ENCODE measurements at places on chromosomes 16 and 17.

- no peak for DNase-seq
Measured at GRCh38 chr17:75350706-75351105, 54.8 kb downstream of the GRB2 start.

GRCh38 chr16:19696328-19696727 lies 21.7 kb downstream of the KNOP1 start:
- DNase-seq, result peak; percentile 65

- DNase-seq, result no peak
Measured at GRCh38 chr17:3003296-3004149, 59.9 kb downstream of the OR1D5 start.

GRCh38 chr17:44146375-44147346 lies 4.9 kb downstream of the HROB start:
- no peak for DNase-seq

DNA sequence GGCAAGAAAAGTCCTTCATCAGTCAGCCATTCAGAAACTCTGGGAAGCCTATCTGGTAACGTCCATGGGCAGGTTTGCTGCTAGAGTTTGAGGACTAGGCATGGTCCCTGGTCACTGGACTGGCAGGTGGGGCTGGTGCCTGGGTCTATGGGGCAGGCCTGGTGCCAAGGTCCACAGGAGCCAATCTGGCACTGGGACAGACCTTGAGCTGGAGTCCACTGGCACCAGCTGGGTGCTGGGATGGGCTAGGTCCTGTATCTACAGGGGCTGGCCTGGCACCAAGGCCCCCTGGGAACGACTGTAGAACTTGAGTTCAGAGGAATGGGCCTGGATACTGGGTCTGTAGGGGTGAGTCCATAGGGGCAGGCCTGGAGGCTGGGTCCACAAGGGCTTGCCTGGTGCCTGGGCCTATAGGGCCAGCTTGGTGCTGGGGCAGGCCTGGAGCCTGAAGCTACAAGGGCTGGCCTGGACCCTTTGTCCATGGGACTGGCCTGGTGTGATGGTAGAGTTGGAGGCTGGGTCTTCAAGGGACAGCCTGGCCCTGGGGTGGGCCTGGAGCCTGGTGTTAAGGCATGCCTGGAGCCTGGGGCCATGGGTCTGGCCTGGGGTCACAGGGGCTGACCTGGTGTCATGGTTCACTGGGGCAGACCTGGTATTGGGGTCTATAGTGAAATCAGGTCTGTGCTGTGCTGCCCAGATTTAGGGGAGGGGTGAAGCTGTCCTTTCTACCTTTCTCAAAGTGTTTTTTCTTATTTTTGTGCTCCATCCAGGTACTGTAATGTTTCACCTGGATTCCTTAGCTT lies 30.5 kb upstream of the NKD1 start:
- no peak for DNase-seq

DNA sequence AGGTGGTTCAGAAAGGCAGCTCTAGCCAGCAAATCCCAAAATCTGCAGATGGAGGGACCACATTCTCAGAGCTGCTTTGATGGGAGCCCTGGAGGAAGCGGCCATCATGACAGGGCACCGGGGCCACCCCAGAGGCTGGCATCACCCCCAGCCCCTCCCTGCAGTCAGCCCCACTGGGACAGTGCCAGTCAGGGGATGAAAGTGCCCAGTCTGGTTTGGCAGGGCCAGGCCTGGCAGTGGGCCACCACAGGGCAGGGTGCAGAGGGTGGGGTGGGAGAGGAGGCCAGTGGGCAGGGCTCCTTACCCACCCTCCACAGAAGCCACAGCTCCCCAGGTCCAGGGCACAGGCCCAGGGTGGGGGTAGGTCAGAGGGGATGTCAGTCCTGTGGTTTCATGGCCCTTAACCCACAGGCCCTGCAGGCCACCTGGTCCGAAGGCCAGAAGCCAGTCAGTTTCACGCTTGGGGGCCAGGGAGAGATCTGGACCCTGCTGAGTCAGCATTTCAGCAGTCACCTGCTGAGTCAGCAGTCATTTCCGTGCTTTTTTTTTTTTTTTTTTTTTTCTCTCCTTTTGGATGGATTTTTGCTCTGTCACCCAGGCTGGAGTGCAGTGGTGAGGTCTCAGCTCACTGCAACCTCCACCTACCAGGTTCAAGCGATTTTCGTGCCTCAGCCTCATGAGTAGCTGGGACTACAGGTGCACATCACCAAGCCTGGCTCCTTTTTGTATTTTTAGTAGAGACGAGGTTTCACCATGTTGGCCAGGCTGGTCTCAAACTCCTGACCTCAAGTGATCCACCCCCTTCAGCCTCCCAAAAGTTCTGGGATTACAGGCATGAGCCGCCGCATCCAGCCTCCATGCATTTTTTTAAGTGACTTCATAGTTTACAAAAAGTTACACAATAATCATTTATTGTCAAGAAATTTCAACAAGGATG lies 10.4 kb downstream of the SLC25A10 start:
- no peak for DNase-seq

- DNase-seq, result no peak
Measured at GRCh38 chr16:5027575-5028235, 6.0 kb downstream of the NAGPA start.

GRCh38 chr17:343211-343610 lies 9.4 kb downstream of the RPH3AL start:
- DNase-seq, result no peak

- no peak for DNase-seq
Measured at GRCh38 chr16:16018705-16019104, 69.3 kb downstream of the ABCC1 start.

GRCh38 chr16:51579652-51580360 lies 428.7 kb upstream of the SALL1 start:
- DNase-seq, result no peak

DNA sequence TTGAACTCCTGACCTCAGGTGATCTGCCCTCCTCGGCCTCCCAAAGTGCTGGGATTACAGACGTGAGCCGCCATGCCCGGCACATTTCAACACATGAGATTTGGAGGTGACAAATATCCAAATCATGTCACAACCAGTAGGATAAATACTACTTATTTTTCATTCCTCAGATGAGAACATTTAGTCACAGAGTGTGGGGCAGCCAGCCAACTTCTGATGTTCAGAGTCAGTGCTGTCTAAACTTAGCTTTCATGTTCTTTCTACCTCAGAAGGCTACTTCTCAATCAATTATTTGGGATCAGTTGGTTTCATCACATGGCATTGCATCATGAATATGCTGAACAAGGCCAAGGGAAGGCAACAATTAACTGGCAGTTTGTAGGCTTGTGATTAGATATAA lies 134.5 kb downstream of the CDH13 start:
- no peak for DNase-seq

DNA sequence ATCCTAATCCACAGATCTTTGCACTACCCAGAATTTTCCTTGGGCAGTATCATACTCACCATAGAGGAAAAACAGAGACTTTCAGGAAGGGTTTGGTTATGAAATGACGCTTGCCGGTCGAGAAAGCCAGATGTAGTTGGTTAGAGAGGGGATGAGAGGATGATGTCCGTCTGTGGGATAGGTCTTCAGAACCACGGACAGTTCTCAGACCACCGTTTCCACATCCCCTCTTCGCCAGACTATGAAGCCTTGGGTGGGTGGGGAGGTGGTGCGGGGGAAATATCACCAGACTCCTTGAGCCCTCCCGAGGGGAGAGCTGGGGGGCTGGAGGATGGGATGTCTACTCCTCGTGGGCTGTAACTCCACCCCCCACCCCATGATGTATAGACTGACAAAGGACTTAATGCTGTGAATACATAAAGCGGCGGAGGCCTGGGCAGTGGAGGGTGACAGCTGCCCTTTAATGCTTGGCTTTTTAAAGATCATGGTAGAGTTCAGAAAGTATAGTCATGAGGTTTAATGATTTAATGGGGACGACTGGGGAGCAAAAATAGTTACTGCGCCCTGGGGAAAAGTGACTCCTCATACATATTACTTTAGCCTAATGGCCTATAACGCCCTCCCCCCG lies 96.6 kb downstream of the MRM1 start:
- no peak for DNase-seq

DNA sequence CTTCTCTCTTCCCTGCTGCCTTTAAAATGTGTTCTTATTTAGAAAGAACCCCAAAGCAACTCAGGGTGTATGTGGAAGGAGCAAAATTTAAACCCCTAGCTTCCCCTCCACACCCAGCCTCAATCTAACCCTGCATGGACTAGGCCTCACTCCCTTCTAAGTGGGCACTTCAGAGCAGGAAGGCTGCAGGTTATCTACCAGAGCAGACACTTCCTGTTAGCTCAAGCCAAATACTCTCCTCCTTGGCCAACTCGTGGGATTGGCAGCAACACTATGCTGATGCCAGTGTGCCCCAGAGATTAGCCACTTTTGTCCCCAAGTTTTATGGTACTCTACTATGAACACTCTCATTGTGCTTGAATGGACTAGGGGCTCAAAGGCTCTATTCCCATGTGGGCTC lies 35.6 kb downstream of the CCDC42 start:
- no peak for DNase-seq

GRCh38 chr17:36149296-36149820 lies 27.1 kb downstream of the TBC1D3B start:
- no peak for DNase-seq

DNA sequence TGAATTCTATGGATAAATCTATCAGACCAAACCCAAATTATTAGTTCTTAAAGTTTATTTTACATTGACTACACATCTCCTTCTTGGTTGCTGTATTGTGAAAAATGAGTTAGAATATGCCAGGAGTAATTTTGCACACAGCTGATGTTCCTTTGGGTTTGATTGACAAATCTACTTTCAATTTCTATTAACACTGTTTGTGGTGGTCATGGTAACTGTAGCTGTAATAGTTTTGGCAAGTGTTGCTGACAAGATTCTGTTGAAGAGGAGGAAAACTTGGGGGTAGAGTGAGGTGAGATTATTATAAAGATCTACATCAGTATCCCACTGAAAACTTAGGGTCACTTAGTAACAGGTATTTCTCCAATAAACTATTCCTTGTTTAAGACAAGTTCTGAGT lies 30.3 kb downstream of the MRTFB start:
- DNase-seq, result no peak

- no peak for DNase-seq
Measured at GRCh38 chr16:66569827-66570405, 3.7 kb downstream of the CMTM1 start.

DNA sequence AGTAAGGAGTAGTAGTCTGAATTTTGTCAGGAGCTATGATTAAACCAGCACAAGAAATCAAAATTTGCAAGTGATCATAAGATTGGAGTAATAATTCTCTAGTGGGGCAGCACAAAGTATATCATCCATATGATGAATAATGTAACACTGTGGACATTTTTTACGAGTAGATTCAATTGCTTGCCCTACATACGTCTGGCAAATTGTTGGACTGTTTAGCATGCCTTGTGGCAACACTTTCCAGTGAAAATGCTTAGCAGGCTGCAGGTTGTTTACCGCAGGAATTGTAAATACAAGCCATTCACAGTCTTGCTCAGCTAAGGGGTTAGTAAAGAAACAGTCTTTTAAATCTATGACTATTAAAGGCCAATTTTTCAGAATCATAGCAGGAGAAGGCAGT lies 35.7 kb downstream of the ATF7IP2 start:
- no peak for DNase-seq

DNA sequence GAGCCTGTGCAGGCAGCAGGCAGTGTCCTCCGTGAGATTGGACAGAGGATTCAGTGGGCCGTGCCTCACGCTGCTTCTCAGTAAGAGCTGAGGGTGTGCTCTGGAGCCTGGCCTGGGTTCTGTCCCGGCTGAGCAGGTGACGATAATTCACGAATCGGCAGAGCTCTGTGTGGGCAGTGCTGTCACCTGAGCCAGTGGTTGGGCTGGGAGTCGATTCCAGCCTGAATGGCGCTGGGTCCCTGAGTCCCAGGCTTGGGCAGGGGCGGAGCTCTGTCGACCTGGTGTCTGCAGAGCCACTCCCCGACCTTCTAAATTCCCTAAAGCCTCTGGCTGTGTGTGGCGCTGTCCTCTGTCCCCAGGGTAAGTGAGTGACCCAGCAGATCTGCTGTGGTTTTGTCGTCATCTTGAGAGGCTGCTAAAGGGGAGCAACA lies 8.4 kb downstream of the ACSF3 start:
- DNase-seq, result no peak

DNA sequence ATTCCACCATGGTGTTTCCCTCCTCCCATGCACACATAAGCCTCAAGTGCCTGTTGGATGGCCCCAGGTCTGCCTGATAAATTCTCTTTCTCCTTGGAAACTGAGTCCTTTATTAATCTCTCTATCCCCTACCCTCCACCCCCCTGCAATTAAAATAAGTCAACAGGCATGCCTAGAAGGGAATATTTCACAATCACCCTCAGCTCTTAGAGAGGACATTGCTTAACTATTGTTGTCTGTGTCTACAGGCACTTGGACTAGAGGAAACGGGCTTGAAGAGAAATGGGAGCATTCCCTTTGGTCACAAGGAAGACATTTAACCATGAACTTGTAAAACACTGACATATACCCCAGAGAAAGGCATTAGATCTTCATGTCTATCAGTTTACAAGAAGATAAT lies 39.5 kb downstream of the RCVRN start:
- no peak for DNase-seq

GRCh38 chr16:88754912-88755744 lies 29.9 kb downstream of the PIEZO1 start:
- DNase-seq, result no peak

GRCh38 chr17:7132511-7133094 lies 18.0 kb upstream of the ASGR2 start:
- peak; percentile 70 for DNase-seq

DNA sequence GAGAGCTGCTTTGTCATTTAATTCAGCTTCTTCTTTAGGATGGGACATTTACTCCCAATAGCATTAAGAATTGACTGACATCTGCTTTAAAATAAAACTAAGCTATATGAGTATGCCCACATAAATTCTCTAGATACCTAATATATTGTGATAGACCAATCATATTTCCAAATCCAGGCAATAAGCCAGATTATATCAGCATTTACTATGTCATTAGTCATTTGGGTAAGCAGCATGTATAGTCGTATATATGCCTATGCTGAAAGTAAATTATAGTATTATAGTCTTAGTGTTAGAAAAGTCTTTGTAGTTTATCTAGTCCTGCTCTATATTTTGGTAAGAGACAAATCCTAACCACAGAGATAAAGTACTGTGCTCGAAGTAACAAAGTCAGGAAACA lies 958.1 kb downstream of the KCNJ2 start:
- DNase-seq, result no peak

DNA sequence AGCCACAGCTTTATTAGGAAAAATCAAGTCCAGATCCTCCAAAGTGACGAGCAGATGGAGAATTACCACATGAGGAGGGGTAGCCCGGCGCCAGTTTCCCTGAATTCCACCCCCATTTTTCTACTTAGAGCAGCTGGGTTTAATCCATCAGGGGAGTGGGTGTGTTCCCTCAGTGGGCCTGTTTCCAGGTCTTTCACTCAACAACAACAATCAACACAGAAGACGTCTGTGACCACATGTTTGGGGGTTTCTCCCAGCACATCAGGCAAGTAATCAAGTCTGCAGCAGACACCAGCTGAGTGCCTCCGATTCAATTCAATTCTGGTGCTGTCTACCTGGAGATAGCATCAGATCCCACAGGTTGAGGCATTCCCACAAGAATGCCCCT lies 6.8 kb downstream of the SLC6A2 start:
- no peak for DNase-seq

GRCh38 chr16:61681673-61682072 lies 354.6 kb downstream of the CDH8 start:
- DNase-seq, result no peak

GRCh38 chr17:82378741-82379021 lies 7.1 kb downstream of the UTS2R start:
- DNase-seq, result no peak

GRCh38 chr16:67847064-67847861 lies at the start of gene CENPT:
CENPT (minus strand) TSS chr16:67847693; CDS start chr16:67833859, 13,834 bp downstream.
- no peak for DNase-seq

Measured in T-cell (primary cell).